ENCODE measurements at places on chromosomes 6 and 20.
A peak's percentile ranks its signal among the peaks of the same experiment; 100 is the strongest.

GRCh38 chr20:17898548-17898994 is 70.0 kb downstream of the SNX5 start:
- peak; percentile 87 for DNase-seq

- DNase-seq, result no peak
Measured at GRCh38 chr6:87220997-87221396, 65.6 kb downstream of the ZNF292 start.

DNA sequence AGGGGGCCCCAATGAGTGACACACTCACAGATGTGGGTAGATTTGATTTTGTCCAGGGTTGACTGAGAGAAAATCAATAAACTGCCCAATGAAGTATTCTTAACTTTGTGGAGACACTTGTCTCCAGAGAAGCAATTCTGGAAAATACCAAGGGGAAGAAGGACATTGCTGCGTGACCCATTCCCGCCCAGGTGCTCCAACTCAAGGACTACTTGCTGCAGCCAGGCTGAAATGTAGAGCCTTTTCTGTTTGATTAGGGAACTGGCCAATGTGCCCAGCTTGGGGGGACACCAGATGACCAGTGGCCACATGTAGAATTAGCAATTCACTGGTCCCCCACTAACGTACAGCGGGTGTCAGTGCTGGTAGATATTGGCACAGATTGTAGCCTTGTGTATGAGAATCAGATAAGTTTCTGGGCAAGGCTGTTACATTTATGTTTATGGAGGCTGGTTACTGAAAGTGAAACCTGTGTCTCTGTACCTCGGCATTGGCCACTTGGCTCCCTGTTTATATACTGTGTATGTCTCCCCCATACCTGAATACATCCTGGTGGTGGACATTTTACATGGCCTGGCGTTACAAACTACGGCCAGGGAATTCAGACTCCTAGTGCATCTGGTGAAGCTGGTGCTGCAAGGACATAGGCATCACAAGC is 32.3 kb downstream of the HDDC2 start:
- DNase-seq, result no peak

GRCh38 chr20:14401479-14402138 is 64.2 kb upstream of the FLRT3 start:
- no peak for DNase-seq

DNA sequence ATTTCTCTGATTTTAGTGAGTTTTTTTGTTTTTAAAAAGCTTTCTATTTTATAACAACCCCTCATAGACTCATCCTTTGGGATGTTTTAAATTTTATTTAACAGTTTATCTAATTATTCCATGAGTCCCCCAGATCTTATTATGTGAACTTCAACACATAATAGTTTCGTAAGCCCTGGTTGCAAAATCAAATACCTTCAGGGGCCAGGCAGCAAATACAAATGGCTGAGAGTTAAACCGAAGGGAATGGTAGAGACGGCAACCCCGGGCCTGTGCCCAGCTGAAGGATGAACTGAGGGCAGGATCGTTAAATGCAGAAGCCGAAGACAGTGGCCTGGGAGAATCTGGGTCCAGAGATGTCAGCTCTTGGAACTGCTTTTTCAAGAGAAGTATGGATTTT is 88.4 kb downstream of the RTN4IP1 start:
- no peak for DNase-seq

- DNase-seq, result peak; percentile 46
Measured at GRCh38 chr6:149464411-149464810, 20.4 kb downstream of the ZC3H12D start.

- DNase-seq, result no peak
Measured at GRCh38 chr6:322259-322930, 30.1 kb downstream of the DUSP22 start.

DNA sequence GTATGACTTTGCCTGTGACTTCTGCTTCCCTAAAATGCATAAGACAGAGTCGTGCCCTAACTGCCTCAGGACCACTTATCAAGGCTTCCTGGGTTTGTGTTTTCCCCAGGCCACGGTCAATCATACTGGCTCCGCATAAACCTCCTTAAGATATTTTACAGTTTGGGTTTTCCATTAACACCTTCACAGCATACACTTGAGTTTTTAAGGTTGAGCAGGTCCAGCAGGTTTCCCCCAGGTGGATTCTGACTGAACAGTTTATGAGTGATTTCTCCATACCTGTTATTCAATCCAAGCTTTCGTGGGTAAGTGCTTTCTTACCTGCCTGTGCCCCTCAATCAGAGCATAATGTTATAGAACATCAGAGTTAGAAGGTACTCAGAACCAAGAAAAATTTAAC is 39.3 kb downstream of the NINL start:
- DNase-seq, result no peak

DNA sequence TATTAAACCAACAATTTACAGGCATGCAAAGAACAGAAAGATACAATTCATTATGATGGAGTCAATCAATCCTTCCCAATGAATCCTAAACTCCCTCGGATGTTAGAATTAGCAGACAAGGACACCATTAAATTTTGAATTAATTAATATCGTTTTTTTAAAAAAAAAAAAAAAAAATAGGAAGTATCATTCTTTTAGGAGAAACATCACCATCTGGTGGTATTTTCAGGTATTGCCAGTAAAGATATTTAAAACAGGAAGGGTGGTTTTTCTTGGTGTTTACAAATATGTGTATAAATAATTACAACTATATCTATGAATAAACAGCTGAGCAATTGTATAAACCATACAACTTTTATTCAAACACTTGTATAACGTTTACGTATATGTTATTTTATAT is 564.4 kb downstream of the HAO1 start:
- peak; percentile 67 for DNase-seq

DNA sequence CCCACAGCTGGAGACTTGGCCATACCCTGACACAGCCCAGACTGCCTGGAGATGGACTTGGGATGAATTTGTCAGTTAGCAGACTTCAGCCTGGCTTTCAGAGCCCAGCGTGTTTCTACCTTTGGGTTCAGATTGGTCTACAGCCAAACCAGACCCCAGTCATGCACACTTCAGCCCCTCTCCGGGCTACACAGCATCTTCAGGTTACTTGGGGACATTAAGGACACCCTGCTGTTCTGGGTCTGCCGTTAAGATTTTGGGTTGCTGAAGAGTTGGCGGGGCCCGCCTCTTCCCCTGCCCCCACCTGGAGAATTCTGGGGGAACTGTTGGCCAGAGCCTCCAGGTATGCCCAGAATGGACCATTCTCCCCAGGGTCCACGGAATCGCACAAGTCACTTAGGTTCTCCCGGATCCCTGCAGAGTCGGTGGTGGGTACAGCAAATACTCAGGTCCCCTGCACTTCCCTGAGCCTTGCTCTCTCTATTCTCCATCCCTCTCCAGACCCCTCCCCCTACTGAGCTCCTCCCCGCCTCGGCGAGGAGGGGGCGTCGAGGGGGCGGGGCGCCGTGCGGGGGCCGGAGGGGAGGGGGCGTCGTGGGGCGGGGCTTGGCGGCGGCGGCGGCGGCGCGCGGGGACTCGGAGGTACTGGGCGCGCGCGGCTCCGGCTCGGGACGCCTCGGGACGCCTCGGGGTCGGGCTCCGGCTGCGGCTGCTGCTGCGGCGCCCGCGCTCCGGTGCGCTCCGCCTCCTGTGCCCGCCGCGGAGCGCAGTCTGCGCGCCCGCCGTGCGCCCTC is at the start of gene PTK7:
PTK7 (plus strand) TSS at position 645 of the 794 bp plus-strand sequence. CDS start 175 bp downstream, outside the sequence.
- peak; percentile 43 for DNase-seq
